ENCODE measurements at places on chromosomes 2 and 18.

DNA sequence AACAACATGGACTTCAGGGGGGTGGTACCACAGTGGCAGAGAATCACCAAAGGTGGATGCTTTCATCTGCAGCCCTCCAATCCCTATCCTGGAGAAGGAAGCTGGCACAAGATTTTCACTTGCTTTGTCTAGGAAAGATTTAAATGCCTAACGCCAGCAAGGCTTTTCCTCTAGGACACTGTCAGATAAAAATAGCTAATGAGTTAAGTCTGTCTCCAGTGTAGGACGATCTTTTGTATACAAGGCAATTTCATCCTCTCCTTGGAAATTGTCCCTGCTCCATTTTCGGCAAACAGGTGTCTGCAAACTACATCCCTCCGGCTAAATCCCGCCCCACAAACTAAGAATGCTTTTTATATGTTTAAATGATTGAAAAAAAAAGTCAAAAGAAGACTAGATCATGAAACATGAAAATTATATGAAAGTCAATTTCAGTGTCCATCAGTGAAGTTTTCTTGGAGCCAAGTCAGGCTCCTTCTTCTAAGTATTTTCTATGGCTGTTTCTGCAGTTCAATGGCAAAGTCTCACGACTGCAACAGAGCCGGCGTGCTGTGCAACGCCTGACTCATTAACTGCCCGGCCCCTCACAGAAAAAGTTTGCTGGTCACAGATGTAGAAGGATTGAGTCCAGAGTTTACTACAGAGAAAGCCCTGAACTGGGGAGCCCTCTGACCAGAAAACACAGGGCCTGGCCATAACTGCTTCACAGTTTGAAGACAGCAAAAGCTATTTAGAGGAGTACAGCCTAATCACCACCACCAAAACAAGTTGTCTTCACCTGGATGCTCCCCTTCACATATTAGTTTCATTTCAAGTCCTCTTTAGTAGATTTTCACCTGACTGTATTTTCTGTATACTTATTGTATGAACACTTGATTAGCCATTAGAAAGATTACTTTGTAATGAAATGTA is 52.3 kb downstream of the PIEZO2 start:
- DNase-seq, result no peak

DNA sequence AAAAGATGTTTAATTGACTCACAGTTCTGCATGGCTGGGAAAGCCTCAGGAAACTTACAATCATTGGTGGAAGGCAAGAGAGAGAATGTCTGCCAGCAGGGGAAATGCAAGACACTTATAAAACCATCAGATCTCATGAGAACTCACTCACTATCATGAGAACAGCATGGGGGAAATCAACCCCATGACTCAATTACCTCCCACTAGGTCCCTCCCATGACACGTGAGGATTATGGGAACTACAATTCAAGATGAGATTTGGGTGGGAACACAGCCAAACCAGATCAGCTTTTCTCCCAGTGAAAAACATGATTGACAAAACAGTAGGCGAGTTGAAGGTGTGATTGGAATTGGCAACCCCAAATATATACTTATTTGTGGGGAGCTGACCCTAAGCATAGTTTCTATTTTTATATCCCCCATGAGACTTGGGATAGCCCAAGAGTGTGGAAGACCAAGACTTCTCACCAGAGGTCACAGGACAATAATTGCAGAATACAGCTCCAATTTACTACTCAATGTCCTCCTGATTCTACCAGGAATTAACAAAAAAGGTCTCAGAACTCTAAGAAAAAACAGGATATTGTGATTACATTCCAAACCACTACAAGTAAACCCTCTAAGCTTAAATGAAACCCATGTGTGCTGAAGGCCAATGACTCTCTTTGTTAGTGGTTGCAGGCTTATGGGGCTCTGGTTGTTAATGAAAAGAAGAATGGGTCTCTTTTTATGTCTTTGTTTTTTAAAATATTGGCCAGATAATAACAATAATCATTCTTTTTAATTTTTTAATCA is 96.1 kb upstream of the PIK3C3 start:
- DNase-seq, result no peak

GRCh38 chr2:60529136-60529784 is 24.2 kb downstream of the BCL11A start:
- DNase-seq, result no peak

- DNase-seq, result no peak
Observed at GRCh38 chr2:3913166-3913565, 209.8 kb downstream of the DCDC2C start.
